ENCODE measurements at places on chromosomes 1 and 21.

GRCh38 chr1:204520834-204521709 is 4.9 kb downstream of the MDM4 start:
- DNase-seq = peak; percentile 39

- peak; percentile 62 for DNase-seq
These were observed 23.8 kb upstream of the LRRC8C start for GRCh38 chr1:89608984-89609725.

DNA sequence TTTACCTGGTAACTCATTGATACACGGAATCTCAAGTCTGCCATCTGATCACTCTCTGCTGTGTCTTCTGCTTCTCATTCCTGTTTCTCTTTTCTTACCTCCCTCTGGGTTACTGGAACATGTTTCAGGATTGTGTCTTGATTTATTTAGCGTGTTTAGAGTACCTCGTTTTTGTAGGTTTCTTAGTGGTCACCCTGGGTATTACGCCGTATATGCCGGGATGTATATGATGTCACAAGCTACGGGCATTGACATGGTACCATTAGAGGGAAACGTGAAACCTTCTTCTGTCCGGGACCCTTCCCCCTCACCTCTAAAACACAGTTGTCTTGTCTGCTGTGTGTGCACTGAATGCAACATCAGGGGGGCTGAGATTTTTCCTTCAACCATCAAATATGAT is 2.8 kb downstream of the ACTRT2 start:
- DNase-seq = no peak

DNA sequence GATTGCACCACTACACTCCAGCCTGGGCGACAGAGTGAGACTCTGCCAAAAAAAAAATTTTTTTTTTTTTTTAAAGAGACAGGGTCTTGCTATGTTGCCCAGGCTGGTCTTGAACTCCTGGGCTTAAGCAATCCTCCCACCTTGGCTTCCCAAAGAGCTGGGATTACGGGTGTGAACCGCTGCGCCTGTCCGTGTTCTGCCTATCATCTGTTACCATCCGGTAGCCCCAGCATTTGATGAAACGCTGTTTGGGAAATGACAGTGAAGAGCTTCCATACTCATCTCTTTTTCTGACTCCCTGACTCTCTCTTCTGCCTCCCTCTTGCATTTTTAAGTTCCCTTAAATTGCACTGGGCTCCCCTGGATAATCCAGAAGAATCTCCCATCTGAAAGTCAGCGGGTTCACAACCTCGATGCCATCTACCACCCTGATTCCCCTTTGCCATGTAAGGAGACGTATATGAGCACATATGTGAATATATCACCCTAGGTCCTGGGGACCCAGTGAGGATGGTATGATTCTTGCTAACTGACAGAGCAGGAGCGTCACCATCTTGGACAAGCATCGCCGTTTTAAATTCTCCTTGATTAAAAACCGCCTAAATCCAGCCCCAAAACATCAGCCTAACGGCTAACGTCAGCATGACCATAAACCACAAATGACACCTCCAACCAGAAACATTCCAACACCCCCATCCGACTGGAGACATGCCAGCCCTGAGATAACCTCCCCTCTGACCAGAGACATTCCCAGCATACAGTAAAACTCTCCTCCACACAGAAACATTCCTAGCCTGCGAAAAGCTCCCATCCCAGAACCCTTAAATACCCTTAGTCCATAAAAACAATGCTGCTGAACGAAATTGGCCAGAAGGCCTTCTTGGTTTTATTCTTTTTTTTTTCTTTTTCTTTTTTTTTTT is 12.4 kb downstream of the TNFRSF8 start:
- no peak for DNase-seq

DNA sequence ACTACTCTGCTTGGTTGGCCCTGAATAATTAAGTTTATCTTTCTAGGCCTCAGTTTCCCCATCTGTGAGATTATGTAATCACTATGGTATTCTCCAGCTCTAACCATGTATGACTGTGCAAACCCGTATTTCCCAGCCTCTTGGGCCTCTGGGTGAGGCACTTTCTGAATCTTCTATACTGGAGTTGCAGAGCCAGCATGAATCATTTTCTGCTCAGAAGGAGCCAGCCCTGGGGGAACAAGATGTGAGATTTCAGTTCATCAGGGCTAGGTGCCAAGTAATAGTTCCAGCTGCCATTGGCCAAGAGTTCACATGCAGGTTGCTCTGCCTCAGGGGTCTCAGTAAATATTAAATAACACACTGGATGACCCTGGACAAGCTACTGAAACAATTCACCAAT is 47.7 kb upstream of the USP24 start:
- no peak for DNase-seq

- peak; percentile 62 for DNase-seq
These were observed 38.7 kb upstream of the TTC34 start for GRCh38 chr1:2840036-2840809.

GRCh38 chr21:44085491-44086321 is 21.5 kb upstream of the PWP2 start:
- DNase-seq = no peak

- DNase-seq = no peak
These were observed 584 bp downstream of the TINAGL1 start for GRCh38 chr1:31576743-31577455.

DNA sequence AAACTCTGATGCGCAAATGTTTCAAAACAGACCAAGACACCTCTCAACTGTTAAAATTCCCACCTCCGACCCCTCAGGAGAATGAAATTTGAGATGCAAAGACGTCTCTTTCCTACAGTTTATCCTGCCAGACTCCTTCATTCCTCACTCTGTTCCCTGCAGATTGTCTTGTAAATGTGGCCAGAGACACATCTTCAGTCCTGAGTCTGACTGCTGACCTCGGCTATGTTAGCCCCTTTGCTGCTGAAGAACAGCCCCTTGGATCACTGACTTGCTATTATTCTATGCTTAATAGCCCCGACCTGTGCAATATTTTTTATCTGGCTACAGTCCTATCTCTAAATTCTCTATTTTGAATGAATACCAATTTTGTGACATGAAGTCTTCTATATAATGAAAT is 16.6 kb upstream of the ESRRG start:
- DNase-seq = no peak

- DNase-seq = no peak
These were observed 298.6 kb upstream of the ST6GALNAC5 start for GRCh38 chr1:76568573-76569238.

DNA sequence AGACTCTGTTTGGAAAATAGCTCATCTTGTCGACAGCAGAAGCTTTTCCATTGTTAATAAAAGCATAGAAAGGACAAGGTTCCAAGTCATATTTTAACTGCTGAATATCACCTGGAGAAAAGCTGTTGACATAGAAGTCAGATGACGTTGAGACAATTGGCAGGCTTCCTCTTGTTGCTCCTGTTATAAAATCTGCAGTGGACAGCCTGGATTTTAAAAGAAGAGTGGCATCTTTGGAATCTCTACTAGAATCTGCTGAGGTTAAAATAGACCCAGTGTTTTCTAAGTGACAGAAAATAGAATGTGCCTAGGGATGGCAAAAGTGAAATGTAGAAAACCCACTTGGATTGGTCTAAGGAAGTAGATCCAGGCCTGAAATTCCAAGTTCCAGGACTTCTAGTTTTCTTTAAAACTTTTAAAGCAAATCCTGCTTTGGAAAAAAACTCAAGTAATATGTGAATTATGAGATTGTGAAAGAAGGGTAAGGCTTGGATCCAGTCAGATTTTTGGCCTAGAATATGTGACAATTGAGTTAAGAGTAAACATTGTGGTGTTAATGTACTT is 53.6 kb upstream of the NEXN start:
- no peak for DNase-seq

GRCh38 chr1:173530795-173531693 is 53.9 kb downstream of the PRDX6 start:
- no peak for DNase-seq

- DNase-seq = peak; percentile 41
These were observed 37.3 kb downstream of the PABPC4 start for GRCh38 chr1:39539252-39539790.

- DNase-seq = no peak
These were observed 6.1 kb downstream of the NPL start for GRCh38 chr1:182795563-182796228.

DNA sequence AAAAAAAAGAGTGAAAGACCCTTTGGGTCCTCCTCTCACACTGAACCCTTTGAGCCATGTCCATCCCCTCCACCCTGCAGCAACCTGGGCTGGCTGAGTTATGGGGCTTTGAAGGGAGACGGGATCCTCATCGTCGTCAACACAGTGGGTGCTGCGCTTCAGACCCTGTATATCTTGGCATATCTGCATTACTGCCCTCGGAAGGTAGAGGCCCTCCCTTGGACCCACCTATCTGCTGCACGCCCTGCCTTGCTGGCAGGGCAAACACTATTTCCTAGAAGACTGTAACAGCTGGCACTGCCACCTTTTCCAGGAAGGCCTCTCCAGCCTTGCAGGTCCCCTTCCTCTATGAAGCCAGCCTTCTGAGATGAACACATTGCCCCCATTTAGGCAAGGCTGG is 1.1 kb downstream of the SLC50A1 start:
- no peak for DNase-seq

DNA sequence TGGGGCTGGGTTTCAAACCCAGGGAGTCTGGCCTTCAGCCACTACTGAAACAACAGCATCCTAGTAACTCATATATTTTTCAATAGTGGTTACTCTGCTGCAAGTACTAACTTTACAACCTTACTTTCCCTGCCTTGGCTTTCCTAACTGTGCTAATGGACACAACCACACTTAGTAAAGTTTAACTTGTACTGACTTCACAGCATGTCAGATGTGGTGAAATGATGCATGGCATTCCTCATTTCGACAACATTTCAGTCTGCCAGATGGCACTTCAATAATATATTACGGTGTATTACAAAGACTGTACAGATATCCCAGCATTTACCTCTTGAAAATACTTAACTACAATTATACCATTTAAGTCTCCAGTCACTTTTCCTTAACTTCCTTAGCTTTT is 27.8 kb downstream of the LRRC7 start:
- DNase-seq = no peak

- peak; percentile 63 for DNase-seq
These were observed 16.5 kb downstream of the MIA3 start for GRCh38 chr1:222634180-222635013.

DNA sequence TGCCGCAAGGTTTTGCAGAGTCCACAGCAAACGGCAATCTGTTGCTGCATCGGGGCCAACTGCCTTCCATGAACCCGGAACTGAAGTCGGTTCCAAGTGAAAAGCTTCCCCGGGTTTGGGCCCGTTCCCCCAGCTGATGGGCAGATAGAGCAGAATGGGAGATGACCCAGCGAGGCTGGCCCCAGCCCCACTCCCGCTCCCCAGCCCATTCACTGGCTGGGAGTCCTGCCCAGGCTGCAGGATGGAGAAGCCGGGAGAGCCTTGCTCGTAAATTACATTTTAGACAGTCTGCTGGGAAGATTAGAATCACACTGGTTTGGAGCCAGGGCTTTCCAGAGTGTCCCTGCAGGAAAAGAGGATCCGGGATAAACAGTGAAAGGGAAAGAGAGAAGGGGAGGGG is 31.6 kb upstream of the PAX7 start:
- no peak for DNase-seq

DNA sequence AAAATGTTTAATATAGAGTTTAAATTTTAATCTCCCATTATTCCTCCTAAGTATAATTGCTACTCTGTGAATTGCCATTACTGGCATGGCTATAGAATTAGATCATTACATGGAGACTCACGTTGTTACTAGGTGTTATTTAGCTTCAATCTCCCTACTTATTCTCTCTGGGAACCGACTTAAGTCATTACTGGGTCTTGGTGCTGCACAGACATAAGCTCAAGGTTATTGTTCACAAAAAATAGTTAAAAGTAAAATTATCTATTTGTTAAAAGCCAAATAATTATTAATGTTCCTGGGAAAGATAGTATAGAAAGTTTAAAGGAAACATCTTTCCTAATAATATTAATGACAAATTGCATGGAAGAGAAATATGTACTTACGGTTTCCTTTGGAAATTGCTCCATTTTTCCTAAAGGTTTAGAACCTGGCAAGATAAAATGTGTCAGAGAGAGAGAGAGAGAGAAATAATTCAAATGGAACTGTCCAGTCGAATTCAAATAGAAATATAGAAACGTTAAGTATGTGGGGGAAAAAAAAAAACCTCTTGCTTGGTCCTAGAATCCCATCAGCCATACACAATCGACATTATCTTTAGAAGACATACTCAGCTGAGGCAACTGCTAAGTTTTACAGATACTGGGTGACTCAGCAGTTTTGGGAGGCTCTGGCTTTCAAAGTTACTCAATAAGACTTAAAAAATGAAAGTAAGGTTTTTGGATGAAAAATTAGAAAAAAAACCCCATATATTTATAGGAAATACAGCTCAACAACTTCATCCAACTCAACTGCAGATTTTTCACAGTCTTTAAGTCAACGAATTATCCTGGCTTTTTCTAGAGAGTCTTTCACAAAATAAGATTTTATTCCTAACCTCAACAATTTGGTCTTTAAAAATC is at the start of gene SPTA1:
Gene SPTA1 (minus strand): TSS at position 605 of the 899 bp plus-strand sequence. CDS start 198 bp downstream, at position 407.
- no peak for DNase-seq

GRCh38 chr1:186208405-186209129 is 166.5 kb downstream of the TPR start:
- no peak for DNase-seq

DNA sequence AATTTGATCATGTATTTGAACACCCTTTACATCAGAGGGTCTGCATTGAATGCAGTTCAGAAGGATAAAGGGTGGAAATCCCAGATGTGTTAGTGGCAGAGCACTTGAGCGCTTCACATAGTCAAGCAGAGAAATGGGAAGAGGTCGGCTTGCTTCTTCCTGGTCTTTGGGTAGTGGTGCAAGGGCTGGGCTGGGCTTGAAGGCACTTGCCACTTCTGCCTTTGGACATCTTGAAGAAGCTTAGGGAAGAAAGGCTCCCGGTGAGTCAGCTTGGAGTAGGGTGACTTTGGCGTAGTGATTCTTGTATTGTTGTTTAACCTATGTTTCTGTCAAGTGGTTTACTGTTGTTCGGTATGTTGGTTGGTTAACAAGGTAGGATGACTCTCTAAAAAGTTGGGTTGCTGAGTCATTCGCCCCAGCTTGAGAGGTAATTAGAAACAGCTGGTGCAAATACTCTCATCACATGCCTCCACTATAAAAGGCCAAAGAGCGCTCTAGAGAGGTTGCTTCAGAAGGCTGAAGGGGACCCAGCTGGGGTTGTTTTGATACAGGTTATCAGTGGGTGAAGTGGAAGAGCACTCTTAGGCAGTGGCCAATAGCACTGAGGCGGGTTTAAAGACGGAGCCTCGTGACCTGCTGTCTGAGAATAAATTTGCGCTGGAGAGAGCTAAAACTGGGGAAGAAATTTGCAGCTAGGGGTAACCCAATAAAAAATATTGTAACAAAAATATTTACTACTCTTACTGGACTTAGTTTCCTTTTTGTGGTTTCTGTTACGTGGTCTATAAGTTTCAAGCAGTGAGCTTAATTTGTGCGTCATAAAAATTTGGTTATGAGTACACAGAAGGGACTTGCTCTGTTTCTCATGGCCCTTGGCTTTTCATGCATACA is 1.4 kb downstream of the BACH1 start:
- DNase-seq = peak; percentile 51

- no peak for DNase-seq
These were observed 55.3 kb upstream of the TARDBP start for GRCh38 chr1:10957133-10957532.
